Stimulated activated CD8-positive, alpha-beta memory T cell treated with anti-CD3 and anti-CD28 coated beads, Interleukin-15, amount 100 ng/mL, for 1 hour (primary cell): ENCODE measurements at places on chromosomes 16 and 17.

- no peak for DNase-seq
Observed at GRCh38 chr17:27811961-27812360, 11.6 kb upstream of the NOS2 start.

- no peak for DNase-seq
Observed at GRCh38 chr17:9332132-9332494, 243.5 kb downstream of the STX8 start.

DNA sequence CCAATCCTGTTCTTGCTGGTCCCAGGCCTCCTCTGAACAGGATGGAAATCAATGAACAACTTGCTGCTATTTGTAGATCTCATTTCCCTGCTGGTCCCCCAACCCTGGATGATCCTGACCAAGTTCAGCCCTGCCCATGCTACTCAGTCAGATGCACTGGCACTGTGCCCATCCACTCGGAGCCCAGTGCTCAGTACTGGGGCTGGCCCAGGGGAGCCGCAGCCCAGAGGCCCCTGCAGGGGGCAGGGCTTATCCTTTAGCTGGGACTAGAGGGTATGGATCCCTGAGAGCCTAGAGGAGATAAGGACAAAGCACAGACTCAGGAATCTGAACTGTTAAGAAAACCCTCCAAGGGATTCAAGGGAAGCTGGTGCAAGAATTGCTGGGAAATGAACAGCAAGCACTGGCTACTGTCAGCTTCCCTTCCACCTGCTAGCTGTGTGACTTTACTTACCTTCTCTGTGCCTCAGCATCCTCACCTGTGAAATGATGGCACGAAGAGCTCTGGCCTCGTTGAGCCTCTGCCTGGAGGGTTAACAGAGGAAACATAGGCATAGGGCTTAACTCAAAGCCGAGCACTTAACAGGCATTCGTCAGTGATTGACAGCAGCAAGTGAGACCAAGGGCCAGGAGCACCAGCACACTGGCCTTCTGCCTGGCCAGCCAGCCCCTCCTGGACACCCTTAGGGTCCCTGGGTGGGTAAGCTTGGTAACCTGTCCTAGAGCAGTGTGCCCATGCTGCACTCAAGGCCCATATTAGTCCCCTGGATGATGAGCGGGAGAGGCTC lies 29.8 kb upstream of the C1QL1 start:
- no peak for DNase-seq

- no peak for DNase-seq
Observed at GRCh38 chr17:74118504-74118903, 85.0 kb upstream of the RPL38 start.

GRCh38 chr16:89841275-89841674 lies 13.0 kb downstream of the SPIRE2 start:
- peak; percentile 39 for DNase-seq

DNA sequence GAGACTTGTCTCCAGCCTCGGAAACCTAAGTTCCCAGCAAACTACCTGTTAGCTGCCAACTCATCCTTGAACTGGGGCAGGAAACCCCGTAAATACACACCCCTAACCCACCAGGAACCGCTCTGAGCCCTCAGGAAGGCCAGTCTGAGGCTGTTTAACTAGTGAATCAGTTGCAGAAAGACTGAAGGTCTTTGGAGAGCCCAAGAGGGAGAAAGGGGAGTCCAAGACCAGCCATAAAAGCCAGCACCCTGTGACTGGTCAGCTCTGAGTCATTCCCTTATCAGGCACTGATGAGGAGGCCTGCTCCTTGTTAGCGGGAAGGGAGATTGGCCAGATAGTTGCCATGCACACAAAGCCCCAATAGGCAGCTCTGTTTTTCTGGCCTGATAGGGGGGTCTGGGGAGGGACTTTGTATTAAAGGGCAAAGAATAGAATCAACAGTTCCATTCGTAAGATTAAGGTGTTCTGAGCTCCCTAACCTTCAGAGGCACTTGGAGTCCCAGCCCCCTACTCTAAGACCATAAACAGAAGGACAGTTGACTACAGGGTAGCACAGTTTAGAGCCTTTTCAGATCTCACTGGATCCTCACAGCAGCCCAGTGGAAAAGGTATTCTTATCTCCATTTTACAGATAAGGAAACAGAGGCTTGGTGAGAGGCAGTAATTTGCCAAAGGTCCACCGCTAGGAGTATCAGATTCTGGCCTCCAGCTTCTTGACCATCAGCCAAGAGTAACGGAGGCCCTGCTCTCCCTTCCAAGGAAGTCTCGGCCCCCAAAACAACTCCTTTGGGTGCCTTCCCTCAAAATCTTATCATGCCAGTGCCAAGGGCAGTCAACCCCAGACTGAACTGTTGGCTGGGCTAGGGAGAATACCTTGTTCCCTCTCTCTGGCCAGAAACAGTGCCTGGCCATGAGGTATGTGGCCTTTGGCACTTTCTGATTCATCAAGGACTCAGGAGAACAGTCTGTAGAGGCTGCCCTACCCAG lies 2.2 kb upstream of the KRT19 start:
- DNase-seq, result no peak

DNA sequence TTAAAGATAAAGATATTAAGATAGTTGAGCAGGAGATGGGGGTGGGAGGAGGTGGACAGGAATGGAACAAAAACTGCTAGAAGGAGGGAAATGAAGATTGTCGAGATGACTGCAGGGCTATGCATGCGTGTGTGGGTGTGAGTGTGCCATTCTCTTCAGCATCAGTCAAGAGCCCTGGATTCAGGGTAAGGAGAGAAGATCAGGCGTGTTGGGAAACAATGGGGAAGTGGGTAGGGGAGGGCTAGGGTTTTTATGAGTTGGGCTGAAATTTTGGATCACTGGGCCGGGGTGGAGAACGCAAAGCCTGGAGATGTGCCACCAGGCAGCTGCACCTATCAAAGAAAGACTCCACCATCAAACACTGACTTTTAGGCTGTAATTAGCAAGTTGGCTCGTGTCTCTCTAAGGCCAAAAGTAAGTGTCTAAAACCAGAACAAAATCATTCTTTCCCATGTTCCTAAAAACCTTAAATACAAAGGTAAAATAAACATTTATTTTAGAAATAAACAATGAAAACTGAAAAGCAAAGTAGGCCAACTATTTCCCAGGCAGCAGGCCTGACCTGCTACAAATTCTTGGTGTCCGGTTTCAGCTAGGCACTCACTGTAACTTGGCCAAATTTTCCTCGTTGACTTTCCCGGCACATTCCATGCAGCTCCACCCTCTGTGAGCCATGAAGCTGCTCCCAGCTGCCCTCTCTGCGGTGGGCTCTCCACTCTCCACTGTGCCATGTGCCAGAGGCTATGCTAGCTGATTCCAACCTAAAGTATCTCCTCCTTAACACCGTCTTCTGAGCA lies 4.2 kb downstream of the CDRT4 start:
- DNase-seq, result no peak

GRCh38 chr17:14590459-14591250 lies 289.8 kb downstream of the HS3ST3B1 start:
- no peak for DNase-seq

DNA sequence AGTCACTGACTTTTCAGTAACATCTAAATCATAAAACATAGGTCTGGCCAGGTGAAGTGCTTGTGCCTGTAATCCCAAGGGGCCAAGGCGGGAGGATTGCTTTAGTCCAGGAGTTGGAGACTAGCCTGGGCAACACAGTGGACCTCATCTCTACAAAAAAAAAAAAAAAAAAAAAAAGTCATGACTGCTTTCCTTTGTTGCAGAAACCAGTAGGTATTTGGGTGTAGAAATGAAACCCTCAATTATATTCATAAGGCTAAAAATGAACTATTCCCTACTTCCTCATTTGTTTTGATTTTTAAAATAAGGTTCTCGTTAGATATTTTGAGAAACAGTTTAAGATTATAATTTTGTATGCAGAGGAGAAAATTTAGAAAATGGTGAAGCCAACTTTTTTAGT lies 26.0 kb downstream of the PITPNC1 start:
- DNase-seq, result no peak

DNA sequence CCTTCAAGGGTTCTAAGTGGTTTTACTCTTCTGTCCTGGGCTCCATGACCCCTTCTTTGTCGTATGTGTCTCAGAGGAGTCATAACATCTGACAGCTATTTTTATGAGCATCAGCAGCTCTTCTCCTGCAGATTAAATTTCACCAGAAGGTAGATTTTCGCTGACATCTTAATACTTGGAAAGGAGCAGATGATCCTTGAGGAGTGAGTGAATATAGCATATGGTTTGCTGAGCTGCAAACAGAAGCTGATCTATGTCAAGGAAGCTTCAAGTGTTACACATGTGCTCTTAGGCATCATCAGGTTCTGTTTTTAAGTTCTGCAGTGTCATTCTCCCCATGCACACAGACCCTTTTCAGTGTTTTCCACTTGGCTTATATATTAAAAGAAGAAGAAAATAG lies 49.2 kb upstream of the MYH2 start:
- no peak for DNase-seq

GRCh38 chr16:59296888-59297287 lies 562.8 kb upstream of the GOT2 start:
- no peak for DNase-seq

DNA sequence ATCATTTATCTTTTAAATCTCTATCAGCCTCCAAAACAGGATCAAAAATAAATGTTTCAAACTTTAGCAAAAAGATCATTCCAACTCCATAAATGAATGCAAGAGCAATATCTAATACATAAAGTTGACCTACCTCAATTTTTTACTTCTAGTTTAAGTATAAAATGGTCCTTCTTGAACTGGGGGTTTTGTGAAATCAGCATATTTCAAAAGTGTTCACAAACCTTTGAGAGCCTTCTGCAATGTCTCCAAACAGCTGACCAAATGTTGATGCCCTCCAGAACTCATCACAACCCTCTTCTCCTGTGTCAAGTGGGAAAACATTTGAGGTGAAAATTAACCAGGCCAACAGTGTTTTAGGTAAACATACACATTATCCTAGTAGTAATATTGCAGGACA lies 7.7 kb downstream of the MED1 start:
- no peak for DNase-seq

DNA sequence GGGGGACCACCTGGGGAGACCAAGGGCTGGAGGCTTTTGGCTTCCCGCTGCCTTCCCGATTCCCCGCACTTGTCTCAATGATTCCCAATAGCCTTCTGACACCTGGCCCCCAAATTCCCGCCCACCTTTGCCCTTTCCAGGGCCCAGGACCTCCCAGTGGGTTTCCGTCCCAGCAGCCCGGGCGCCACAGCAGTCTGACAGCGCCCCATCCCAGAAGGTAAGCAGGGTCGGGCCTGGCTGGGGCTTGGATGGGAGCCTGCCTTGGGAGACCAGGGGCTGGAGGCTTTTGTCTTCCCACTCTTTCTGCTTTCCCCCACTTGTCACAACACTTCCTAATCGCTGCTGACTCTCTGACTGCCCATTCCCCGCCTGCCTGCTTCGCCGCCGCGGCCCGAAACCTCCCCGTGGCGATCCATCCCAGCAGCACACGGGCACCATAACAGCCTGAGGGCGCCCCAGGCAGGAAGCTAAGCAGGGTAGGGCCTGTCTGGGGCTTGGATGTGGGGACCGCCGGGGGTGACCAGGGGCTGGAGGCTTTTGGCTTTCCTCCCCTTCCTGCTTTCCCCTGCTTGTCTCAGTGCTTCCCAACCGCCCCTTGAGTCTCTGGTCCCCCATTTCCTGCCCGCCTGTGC lies 2289.3 kb downstream of the TP53TG3F start:
- no peak for DNase-seq

GRCh38 chr17:59851439-59852375 lies 41.0 kb downstream of the TUBD1 start:
- DNase-seq, result no peak

DNA sequence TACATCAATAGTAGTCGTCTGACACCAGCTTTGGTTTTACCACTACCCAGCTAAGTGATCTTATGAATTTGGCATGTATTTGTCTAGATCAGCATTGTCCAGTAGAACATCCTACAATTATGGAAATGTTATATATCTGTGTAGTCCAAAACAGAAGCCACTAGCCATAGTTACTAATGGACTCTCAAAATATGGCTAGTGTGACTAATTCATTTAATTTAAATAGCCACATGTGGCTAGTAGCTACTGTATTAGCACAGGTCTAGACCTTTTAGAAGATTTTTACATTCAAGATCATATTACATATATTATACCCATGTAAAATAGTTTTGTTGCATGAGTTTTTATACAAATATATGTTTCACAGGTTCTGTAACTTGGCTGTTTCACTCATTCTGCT lies 27.0 kb upstream of the NFAT5 start:
- DNase-seq, result no peak

DNA sequence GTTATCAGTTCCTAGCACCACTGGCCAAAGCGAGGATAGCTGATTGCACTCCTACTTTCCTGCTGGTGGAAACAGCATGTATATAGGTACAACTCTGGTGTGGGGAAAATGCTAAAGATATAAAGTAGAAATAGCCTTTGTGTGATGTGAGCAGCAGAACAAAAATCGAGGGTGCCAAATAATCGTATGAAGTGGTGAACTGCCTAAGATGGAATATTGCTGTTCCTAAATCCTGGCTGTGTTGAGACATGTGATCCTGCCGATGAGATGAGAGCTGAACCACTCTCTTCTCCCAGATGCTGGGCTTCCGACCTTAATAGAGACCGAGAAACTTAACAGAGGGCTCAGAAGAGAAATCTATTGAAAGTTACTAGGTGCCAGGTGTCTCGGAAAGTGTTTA lies 117.8 kb downstream of the WWOX start:
- DNase-seq, result no peak

DNA sequence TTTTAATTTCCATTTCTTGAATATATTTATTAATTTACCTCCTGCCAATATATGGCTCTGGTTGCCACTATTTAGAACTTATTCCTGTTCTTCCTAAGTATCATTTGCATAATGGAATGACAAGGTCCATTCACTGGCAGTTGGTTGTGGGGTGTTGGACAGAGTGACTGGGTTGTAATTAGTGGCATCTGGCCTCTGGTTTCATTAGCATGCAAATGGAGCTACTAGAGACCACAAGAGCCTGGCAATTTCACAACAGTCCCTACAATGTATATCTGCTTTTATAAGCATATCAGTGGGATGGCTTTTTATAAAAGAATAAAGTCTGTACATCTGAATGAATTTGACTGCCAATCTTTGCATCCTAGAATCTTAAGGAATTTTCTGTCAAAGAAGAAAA lies 1030.9 kb upstream of the CDH8 start:
- DNase-seq, result no peak

DNA sequence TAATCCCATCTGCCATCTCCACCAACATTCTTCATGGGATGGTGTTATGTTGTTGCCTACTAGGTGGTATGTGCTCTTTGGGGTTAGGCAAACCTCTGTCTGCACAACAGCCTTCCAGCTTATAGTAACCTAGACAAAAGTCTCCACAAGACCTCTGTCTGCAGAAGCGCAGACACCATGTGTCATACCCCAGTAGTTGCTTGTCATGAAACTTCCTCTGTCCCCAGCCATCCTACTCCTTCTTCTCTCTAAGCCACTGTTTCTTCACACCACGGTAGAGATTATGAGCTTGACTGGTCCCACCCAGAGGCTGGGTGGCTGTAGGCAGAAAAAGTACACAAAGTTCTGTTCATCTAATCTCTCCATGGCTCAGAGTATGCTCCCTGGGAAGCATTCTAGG lies 100.3 kb downstream of the MAF start:
- no peak for DNase-seq

GRCh38 chr16:78099271-78100111 lies at the start of gene WWOX:
TSS of gene WWOX (plus strand) at chr16:78099654.
- DNase-seq, result peak; percentile 86
